IPS DF 19.7 (cell line): ENCODE measurements at places on chromosomes 6 and 20.

DNA sequence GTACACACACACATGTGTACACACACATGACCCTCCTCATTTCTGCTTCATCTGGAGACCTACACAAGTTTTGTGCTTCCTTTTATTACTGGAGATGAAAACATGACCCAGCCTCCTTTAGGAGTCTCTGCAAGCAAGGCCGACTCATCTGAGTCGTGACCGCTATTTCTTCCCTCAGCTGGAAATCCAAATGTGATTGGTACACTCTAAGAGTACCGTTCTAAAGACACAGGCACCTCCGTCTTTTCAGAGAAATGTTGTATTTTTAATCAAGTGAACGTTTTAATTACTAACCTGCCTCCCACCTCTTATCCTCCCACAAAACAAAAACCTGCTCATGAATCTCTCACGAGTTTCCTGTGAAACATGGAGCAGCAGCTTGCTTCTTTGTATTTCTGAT, 63.0 kb downstream of the LAMP5 start:
- DNase-seq = no peak

DNA sequence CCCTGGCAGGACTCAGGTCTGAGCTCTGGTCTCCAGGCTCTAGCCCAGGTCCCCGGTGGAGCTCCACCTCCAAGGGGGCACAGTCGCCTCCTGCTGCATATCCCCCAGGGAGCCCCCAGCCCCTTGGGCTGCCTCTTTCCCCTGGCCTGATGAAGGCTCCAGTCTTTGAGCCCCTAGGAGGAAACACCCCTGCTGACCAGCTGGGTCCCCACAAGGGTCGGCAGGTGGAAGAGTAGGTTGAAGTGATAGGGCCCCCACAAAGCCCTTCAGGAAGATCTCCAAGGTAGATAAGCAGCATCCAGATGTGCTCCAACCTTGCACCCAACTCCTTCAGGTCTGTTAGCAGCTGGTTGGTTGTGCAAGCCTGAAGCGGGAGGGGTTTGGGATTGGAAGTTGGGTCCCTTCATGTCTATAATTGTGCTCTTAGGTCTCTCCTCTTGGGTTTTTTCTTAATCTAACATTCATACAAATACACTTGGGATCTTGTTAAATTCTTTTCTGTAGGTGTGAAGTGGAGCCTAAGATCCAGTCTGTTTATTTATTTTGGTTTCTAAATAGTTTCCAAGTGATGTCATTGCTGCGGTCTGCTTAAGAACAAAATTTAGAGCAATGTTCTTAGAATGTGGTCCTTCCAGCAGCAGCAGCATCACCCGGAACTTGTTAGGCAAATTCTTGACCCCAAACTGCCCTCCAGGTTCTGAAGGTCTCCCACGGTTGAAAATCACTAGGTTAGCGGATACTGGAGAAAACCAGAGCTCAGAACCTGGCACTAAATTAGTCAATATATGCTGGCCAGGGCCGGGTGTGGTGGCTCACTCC, 5.1 kb downstream of the UBE2C start:
- no peak for DNase-seq

- DNase-seq = no peak
These were observed 101.2 kb upstream of the ARMC2 start for GRCh38 chr6:108746836-108747575.

GRCh38 chr6:101876431-101876830, 482.9 kb downstream of the GRIK2 start:
- no peak for DNase-seq

DNA sequence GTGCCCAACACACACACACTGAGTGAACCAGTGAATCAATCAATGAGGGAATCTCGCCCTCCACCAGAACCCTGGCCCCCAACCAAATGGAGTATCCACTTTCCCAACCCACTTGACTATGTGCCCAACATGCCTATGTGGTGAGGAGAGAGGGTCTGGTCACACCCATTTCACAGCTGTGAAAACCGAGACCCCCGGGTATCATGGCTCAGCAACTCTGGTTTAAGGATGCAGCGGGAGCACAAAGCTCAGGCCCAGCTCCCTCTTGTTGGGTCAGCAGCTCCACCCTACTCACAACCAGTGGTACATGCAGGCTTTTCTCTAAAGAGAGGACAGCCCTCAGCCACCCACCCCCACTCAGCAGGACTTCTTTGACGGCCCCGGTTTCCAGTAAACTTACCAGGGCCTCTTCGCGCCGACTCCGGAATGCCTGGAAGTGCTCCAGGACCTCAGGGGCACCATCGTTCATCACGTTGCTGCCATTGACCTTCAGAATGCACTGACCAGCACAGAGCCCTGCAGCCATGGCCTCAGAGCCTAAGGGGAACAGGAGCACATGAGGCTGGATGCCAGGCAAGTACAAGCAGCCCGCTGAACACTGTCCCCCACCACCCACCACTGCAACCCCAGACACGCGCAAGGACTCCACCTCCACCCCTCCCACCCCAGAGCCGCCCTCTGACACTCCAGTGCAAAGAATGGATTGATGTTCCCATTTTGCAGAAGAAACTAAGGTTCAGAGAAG, 174.7 kb downstream of the PREX1 start:
- DNase-seq = no peak

GRCh38 chr6:151060766-151061531, 178.8 kb upstream of the AKAP12 start:
- no peak for DNase-seq
